NCI-H1417 (cell line): ENCODE measurements at places on chromosomes 6 and 20.

GRCh38 chr6:159979136-159979874, 10.4 kb downstream of the IGF2R start:
- DNase-seq, result peak; percentile 87

- DNase-seq, result no peak
Observed at GRCh38 chr6:38831865-38832264, 116.8 kb downstream of the DNAH8 start.

GRCh38 chr20:60009318-60009717, 51.1 kb downstream of the CDH26 start:
- DNase-seq, result no peak

DNA sequence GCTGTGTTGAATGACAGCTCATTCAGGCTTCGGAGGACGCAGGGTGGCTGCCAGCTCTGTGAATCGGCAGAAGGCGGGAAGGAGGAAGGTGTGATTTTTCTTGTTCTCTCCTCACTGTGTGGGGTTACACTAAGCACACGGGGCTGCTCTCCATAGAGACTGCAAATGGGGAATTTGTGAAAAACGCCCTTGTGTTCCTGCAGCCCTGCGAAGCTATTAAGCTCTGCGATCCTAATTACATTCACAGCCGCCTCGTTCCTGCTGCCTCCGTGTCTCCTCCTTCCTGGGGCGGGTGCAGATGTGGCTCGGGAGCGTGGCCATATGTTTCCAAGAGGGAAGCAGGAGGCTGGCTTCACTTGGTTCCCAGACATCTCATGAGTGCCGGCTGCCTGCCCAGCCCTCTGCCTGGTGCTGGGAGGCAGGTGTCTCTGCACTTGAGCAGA, 124.0 kb downstream of the TOX2 start:
- DNase-seq, result peak; percentile 85

DNA sequence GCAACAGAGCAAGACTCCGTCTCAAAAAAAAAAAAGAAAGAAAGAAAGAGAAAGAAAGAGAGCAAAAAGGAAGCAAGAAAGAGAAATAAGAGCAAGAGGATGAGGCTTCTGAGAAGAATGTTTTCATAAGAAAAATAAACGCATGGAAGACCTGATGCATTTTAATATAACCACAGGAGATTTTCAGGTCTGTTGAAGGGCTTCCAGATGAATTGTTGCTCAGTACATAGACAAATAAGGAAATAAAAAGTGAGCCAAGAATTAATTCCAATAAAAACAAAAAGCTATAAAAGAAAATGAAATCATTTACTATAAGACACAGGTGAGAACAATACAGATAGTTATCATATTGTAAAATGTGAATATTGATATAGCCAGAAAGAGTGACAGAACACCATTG, 43.5 kb downstream of the PERP start:
- DNase-seq, result no peak

GRCh38 chr20:17227219-17227575, 357 bp downstream of the PCSK2 start:
- DNase-seq, result no peak

GRCh38 chr20:43550456-43550855, 8.4 kb upstream of the SGK2 start:
- DNase-seq, result no peak

- no peak for DNase-seq
Observed at GRCh38 chr6:134162932-134163331, 110.5 kb upstream of the SLC2A12 start.

DNA sequence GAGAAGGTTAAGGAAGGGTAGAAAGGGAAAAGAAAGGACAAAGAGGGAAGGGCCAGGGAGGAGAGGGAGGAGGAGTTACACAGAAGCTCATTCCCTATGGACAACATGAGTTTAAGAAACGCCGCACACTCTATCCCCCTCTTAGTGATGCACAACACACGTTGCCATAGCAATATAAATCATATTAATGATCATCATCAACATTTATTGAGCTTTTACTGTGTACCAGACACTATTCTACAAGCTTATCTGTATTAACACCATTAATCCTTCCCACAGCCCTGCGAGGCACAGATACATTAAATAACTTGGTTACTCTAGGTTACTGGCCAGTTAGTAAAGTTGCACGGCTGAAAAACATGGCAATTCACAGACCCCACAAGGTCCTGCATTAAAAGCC, 234.8 kb downstream of the PTPRT start:
- no peak for DNase-seq

DNA sequence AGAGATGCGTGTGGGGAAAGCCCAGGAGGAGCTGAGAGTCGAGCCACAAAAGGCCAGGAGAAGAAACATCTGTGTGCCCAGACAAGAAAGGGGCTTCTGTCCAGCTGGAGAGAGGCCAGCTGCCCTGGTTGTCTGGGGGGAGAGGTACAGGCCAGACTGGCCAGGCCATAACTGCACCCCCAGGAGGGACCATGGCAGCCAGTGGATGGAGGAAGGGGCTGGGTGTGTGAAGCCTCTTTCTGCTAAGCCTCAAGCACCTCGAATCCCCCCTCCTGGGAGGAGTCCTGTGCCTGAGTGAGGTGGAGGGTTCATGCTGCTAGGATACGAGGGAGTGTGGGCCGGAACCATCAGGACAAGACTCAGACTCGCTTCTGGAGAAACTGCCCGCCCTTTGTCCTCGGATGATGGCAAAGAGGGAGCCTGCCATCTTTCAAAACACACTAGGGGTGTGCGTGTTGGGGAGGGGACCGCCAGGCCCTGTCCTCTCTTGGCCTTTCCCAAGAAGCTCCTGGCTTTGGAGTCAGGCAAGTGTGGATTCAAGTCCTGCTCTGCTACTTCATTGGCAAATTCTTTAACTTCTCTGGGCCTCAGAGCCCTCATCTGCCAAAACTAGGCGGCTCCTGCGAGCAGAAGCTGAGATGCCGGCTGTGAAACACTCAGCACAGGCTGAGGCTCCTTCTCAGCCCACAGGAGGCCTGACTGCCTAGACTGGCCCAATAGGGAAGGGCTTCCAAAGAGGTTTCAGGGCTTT, 90.3 kb downstream of the ASXL1 start:
- DNase-seq, result no peak

DNA sequence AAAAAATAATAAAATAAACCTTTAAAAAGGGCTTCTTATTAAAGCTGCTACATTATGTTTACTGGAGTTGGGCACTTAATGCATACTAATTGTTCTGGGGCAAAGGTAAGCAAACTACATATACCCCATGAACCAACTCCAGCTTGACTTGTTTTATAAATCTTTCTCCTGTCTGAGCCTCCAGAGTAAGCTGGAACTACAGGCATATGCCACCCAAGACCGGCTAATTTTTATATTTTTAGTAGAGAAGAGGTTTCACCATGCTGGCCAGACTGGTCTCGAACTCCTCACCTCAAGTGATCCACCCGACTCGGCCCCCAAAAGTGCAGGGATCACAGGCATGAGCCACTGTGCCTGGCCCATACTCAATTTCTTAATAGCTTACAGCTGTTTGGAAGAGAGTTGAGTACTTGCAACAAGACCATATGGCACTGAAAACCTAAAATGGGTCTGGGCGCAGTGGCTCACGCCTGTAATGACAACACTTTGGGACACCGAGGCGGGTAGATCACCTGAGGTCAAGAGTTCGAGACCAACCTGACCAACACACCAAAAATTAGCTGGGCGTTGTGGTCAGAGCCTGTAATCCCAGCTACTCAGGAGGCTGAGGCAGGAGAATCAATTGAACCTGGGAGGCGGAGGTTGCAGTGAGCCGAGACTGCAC, 19.9 kb downstream of the ROMO1 start:
- DNase-seq, result no peak

DNA sequence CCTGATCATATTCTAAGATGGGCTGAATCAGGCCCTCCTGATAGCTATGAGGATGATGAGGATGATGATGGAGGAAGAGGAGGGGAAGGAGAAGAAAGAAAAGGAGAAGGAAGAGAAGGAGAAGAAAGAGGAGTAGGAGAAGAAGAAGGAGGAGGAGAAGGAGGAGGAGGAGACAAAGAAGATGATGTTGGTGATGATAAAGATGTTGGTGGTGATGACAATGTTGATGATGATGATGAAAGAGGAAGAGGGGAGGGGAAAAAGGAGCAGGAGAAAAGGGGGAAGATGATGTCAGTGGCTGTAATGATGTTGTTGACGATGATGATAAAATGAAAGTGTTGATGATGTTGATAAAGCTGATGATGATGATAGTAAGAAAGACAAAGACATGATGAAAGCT, 119.5 kb downstream of the CDC5L start:
- no peak for DNase-seq

DNA sequence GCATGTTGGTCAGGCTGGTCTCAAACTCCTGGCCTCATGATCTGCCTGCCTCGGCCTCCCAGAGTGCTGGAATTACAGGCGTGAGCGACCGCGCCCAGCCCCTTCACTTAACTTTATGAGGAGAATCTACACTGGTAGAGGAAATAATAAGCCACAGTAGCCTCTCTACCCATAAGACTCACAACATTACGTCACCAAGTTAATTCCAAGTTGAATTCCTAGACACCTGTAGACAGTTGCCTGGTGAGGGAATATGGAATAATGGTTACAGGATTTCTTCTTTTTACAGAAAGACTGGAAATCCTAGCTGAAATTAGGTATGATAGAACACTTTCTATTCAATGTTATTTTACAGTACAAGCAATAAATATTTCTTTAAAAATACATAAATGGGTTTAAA, 854.5 kb upstream of the EYS start:
- no peak for DNase-seq

- DNase-seq, result peak; percentile 10
Observed at GRCh38 chr6:139240161-139241010, 51.4 kb downstream of the TXLNB start.

- no peak for DNase-seq
Observed at GRCh38 chr6:365835-366234, 25.7 kb upstream of the IRF4 start.

DNA sequence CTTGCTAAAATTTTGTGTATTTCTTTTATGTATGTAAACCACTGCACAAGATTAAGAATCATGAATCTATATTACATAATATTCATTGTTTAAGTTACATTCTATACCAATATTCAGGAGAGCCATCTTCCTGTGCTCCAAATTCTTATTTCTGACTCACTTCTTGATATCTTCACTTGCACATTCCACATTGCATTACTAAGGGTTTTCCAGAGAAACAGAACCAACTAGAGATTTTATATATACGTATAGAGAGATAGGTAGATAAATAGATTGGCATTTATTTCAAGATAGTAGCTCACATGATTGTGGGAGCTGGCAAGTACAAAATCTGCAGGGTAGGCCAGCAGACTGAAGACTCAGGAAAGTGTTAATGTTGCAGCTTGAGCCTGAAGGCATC, 222.2 kb upstream of the PRSS16 start:
- no peak for DNase-seq

DNA sequence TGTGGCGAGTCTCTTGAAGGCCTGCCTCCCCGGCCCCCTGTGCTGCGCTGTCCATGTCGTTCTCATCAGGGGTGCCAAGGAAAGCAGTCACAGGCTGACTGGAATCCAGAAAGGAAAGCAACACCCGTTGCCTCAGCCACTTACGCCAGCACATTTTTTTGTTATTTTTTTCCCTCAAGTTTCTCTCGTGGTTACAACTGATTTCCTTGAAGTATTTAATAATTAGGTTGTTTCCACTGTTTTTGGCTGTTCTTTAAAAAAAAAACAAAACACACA, 17.9 kb upstream of the SLC22A1 start:
- DNase-seq, result no peak

GRCh38 chr20:58584051-58584824, 66.8 kb upstream of the STX16 start:
- DNase-seq, result no peak

DNA sequence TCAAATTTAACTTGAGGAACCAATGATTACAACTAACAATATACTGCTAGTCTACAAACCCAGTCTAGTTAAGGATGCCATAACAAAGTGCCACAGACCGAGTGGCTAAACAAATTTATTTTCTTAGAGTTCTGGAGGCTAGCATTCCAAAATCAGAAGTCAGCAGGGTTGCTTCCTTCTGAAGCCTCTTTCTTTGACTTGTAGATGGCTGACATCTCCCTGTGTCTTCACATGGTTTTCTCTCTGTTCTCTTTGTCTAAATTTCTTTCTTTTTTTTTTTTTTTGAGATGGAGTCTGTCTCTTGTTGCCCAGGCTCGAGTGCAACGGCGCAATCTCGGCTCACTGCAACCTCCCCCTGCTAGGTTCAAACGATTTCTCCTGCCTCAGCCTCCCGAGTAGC, 56.1 kb downstream of the NCOA3 start:
- no peak for DNase-seq

DNA sequence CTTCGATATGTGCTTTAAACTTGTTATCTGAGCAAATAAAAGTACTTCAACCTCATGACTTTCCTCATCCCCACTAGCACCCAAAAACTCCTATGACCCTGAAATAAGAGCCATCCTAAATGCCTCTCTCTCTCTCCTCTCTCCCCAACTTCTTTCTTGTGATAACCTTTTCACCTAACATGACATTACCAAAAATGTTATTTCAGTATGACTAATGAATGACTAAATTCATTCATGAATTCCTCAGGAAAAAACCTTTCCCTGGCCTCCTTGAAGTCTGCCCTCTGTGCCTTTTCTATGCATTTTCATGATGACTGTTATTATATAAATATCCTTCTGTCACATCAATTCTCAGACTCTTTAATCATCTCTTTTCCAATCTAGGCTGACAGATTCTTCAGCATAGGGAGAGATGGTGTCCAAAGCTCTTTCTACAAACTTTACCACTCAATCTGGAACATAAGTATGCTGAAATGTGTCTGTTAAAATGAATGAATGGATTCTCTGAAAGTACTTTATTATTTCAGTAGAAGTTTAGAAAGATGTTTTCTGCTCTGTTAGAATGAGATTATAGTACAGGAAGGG, 114.3 kb upstream of the GGTLC1 start:
- no peak for DNase-seq

DNA sequence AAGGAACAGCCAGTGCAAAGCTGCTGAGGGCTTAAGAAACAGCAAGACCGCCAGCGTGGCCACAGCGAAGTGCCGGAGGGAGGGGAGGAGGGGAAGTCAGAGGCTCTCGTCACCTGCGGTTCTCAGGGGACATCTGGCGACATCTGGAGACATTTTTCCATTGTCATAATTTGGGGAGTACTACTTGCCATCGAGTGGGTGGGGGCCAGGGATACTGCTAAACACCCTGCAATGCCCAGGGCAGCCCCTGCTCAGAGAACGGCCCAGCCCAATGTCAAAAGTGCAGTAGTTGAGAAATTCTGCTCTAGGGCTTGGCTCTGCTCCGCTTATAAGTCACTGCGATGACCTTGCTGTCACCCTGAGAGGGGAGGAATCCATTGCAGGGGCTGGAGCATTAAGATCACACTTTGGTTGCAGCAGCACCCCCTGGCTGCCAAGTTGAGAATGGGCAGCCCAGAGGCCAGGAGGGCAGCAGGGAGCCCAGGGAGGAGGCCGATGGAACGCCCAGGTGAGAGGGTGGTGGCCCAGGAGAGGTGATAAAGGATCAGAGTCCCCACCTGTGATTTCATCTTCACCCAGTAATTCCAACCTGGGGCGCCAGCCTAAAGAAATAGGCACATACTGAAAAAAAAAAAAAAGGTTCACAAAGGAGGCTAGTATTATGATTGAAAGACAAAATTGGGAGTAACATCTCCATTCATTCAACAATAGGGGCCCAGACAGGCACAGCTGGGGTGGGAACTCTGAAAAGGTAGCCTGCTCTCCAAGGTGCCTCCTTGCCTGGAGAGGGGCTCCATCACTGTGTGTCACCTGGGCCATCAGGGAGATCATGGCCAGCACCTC, 218.2 kb downstream of the BMP7 start:
- no peak for DNase-seq

- no peak for DNase-seq
Observed at GRCh38 chr20:11922561-11922960, 4.9 kb downstream of the BTBD3 start.

GRCh38 chr6:26358511-26358981, 6.5 kb upstream of the BTN3A2 start:
- DNase-seq, result no peak

GRCh38 chr20:60063739-60064380, 105.6 kb downstream of the CDH26 start:
- DNase-seq, result no peak
